ENCODE measurements at places on chromosomes 16 and 17.

- DNase-seq, result no peak
Observed at GRCh38 chr17:38350035-38350434, 1.6 kb upstream of the SOCS7 start.

DNA sequence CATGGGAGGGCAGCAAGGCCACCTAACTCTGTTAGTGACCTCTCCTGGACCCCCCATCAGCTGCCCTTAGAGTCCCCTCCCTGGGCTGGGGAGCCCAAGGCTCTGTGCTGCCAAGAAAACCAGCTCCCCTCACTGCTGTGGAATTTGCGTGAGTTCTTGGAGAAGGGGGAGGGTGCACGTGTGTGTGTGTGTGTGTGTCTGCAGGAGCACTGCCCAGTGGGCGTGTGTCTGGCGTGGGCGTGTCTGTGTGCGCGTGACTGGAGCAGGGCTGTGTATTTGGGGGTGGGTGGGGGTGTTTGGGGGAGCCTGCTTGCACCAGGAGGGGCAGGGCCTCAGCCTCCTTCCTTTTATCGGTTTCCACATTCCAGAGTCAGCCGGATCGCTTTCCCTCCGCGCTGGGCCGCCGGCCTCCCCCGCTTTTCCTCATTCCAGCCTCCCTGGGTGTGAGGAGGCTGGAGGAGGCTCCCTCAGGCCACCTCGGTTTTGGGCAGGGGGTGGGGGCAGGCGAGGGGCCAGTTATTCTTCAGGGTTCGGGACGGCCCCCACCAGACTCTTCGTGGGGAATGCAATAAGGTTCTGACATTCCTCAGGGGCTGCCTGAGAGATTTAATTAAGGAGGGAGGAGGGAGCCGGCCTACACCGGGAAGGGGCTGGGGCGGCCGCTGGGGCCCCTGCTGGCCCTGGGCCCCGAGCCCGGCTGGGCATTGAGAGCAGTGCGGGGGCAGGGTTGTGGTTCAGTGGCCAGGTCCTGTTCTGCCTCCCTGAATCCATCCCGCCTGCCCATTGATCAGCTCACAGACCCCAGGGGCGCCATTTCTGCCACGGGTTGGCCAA, 2.5 kb downstream of the VASN start:
- DNase-seq, result peak; percentile 35

- peak; percentile 91 for DNase-seq
Observed at GRCh38 chr16:397736-398332, 835 bp downstream of the NME4 start.

GRCh38 chr17:45425125-45425983, 7.3 kb downstream of the ARHGAP27 start:
- peak; percentile 66 for DNase-seq

DNA sequence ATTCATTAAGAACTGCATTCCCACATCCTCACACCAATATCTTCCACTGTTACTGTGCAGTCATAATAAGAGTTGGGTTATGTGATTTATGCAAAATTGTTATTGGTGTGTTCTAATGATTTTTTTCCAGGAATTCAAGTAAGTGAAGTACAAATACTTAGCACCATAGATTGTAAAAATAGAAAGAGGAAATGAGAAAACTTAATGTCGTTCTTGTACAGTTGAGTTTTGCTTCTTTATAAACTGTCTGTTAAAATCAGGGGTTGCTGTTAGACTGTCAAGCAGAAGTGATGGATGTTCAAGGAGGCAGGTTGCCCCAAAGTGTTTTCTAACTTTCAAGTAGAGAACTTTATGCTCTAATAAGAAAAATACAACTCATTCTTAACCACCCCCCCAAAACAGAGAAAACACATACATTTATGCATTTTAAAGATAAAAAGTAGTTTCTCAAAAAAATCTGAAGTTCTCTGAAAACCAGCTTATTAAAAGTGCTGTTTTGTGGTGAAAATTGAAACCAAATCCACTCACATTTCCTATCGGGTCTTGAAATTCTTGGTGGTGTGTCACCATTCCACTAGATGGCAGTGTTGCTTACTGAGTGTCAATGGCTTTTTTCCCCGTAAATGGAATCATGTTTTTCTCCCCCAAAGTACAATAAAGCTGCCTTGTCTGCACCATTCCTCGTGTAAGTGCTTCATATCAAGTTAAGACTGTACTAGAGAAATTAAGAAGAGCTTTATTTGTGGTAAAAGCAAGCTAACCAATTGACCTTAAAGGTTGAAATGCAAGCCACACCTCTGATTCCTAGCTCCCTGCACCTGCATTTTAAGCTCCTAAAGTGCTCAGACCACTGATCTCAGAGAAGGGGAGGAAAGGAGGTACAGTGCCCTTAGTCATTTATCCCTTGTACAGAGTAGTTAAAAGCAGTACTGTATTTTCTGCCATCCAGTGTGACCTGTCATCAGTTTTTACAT, 4.7 kb upstream of the IGSF6 start:
- peak; percentile 78 for DNase-seq

DNA sequence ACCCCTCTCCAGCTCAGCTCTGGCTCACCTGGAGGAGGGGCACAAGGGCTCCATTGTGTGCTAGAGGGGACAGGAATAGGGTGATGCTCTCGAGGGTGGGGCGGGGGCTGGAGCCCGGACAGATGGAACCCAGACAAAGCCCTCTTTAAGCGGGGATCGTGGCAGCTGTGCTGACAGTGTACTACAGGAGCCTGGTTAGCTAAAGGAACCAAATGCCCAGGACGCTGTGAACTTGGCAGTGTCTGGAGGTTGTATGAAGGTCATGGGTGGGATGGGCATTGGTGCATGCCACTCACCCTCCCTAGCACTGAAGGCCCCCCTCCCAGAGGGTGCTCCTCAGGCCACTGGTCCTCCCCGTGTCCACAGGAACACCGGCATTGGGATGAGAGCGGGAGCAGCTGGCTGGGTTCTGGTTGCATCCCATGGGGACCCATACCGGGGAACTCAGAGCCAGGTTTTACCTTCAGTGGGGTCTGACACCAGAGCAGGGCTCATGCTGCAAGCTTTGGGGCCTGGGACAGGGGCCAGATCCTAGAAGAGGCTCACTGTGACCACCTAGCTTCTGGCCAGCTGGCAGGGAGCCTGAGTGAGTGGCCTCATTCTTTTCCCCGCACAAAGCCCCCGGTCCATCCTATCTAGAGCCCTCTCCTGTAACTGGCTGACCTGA, 11.9 kb downstream of the KIF19 start:
- DNase-seq, result no peak

DNA sequence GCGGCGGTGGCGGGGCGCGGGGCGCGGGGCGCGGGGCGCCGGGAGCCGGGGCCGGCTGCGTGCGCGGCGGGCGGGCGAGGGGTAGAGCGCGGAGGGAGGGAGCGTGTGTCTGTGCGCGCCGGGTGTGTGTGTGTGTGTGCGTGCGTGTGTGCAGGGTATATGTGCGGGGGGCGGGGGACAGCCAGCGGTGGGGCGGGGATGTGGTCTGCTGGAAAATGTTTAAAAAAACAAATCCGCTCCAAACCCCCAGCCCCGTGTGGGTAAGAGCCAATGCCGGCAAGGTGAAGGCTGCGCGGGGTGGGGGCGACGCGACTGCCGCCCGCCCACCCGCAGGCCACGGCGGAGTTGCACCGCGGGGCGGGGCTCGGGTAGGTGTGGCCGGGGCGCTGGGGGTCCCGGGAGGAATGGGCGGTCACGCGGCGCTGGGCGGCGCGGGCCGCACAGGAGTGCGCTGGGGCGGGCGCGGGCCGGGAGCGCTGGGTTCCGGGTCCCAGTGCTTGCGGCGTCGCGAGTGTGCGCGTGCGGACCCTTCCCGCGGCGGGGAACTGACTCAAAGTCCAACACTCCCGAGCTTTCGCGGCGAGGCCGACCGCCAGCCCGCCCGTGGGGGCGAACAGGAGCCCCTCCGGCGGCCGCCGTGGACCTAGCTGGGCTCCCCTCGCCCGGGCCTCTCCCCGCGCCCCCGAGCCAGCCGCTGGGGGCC, at the start of gene CYGB:
CYGB (minus strand) TSS at position 132 of the 703 bp plus-strand sequence. CDS start 167 bp downstream, outside the sequence.
- peak; percentile 75 for DNase-seq

DNA sequence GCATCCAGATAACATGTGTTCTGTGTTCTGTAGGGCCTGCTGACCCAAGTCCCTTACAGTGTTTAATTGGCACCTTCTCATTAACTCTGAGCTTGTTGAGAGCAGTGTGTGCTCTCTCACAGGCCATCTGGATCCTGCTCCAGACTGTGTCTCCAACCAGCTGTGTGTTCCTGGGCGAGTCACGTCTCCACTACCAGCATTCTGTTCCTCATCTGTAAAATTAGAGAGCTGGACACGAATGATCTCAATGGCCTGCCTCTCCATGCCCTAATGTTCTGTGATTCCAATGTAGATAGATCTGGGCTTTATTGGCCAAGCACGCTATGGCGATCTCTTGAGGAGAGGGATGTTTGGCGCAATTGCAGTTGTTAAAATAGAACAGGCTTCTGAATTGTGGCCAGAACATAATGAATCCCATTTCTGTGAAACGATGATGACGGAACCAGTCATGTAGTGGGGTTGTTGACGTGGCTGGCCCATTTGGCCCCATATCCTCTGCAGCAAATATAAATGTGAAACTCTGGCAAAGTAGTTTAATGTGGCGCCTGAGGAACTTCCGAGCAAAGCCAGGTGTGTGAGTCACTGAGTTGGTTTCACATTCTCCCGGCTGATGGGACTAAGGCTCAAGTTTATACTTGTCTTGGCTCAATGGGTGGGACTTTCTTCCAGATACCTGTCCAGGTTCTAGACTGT, 22.2 kb downstream of the TBX4 start:
- no peak for DNase-seq

DNA sequence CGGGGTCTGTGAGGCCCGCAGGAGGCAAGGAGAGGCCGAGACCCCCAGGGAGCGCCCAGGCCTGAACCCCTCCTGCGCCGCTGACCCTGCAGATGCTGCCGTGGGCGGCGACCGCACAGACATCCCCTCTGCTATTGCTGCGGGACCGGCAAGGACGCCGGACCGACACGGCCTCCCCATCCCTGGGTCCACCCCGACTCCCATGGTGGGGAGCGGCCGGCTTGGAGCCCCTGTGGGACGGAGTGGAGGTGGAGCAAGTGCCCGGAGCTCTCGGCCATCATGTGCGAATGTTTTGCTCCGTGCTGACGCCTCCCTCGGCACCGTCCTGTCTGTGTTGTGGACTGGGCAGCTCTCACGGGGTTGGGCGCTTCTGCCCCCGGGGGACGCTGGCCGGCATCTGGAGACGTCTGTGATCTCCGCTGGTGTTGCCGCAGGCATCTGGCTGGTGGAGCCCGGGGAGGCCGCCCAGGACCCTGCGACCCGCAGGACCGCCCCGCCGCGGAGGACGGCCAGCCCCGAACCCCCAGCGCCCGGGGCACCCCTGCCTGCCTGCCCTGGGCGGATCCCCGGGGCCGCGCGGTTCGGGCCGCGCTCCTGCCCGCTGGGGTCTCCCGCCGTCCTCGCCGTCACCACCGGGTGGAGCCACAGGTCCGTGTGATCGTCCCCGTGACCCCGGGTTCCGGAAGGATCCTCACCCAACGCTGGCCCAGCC, 12.8 kb upstream of the GNG13 start:
- DNase-seq, result peak; percentile 36

- no peak for DNase-seq
Observed at GRCh38 chr17:2090804-2091534, 36.1 kb downstream of the HIC1 start.

DNA sequence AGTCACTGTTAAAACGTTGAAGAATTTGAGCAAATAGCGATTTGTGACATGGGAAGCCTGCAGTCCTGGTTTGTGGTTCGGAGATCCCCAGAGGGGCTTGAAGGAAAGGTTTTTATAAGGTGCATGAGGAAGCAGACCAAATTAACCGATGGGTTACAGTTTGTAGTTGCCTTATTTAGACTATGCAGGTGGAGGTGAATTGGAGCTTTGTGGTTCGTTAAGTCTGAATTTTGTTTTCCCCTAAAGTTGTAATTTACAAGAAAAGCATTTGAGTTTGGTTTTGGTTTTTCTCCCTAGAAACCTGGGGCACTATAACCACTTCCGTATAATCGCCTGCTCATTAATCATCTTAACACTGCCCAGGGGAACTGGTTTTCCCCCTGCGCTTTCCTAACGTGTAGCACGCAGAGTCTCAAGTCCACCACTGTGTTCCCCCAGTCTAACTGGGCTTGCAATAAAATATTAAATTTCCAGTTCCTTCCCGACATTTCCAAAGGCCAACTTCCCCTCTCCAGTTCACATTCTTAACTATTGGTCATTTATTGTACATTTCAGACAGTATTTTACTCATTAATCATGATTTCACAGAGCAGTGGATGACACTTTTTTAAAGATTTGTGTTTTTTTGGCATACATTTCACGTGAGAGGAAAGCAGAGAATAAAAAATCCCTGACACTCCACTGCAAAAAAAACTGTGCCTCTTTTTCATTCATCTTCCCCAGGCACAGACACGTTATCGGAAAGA, 932 bp downstream of the ZNF267 start:
- DNase-seq, result peak; percentile 65

- no peak for DNase-seq
Observed at GRCh38 chr17:35046740-35047283, 16.7 kb downstream of the RFFL start.

- no peak for DNase-seq
Observed at GRCh38 chr17:38673707-38674013, 1.1 kb downstream of the EPOP start.

DNA sequence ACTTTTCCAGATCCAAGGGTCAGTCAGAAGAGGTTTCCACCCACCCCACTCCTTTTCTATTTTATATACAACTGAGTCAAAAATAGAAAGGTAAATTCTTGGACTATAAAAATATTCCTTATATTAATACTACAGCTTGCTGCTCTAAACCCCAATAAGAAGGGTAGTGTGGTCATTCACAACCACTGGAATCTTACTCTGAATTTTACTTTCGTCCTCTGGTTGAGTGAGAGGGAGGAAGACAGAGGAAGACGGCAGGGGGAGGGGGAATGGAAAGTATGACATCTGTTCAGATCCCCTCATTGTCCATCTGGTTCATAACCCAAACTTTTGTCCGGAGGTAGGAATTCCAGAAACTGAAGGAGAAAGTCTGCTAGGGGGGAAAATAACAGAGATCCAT, 67.2 kb downstream of the MAF start:
- no peak for DNase-seq

GRCh38 chr17:81871387-81872230, 472 bp upstream of the ARHGDIA start:
- DNase-seq, result peak; percentile 88

DNA sequence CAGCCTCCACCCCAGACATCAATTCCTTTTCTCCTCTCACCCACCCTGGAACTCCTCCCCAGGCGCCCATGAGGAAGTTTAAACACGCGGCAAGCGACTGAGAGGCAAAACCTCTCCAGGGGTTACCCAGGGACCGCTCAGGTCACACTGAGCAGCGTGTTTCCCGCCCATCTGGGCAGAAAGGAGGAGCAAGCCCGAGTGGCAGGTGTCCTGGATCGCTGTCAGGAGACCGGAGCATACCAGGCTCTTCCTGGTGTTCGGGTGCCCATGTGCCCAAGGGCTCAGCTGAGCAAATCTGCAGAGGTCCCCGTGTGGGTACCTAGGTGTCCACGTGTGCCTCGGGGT, 491 bp downstream of the SLC25A19 start:
- DNase-seq, result peak; percentile 54
